B cell (primary cell): ENCODE measurements at places on chromosomes 16 and 17.
A peak's percentile ranks its signal among the peaks of the same experiment; 100 is the strongest.

DNA sequence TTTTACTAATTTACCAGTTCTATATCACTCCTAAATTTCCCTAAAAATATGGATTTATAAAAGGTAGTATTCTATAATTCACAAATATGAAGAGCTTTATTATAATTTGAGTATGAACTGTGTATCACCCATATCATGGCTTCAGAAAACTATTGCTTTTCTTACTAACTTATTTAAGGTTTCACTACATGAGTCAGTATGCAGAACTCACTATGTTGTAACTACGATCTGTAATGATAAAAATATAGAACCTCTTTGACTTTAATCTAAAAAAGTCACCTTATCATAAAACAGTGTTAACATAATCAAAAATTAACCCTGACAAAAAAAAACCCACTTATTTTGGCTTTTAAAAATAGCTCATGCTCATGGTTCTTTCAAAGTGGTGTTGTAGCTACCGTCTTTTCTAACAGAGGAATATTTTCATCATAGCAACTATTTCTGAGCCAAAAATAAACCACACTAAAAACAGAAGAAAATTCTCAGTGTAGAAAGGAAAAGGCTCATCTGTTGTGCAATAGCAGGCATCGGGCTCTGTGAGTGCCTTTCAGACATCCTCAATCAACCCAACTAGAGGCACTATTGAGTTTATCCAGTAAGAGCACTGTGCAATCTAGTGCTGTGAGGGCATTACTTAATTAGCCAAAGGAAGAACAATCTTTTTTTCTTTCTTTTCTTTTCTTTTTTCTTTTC is 42.1 kb downstream of the ITGAM start:
- H3K36me3 ChIP-seq, result no peaks in the 10 kb centered on the region
- H3K4me3 ChIP-seq, result no peak overlapping the region
- H3K4me1 ChIP-seq, result no peaks in the 10 kb centered on the region
- no peaks in the 10 kb centered on the region for H3K27me3 ChIP-seq
- no peak overlapping the region for H3K27ac ChIP-seq
- no peak for DNase-seq

DNA sequence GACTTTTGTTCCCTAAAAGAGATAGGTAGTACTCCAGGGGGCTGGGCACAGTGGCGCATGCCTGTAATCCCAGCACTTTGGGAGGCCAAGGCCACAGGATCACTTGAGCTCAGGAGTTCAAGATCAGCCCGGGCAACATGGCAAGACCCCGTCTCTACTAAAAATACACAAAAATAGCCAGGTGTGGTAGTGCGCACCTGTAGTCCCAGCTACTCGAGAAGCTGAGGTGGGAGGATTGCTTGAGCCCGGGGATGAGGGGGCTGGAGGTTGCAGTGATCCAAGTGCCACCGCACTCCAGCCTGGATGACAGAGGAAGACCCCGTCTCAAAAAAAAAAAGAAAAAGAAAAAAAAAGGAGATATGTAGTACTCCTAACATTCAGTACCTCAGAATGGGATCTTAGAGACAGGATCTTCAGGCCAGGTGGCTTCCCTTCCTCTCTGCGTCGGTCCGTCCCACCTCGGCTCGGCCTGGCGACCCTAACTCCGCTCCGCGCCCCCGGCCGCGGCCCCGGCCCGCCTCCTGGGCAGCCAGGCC is 89.6 kb downstream of the CDC27 start:
- DNase-seq, result no peak
- peaks cover 13% of the 10 kb centered on the region for H3K4me1 ChIP-seq
- no peaks in the 10 kb centered on the region for H3K36me3 ChIP-seq
- H3K27ac ChIP-seq, result peak overlapping the region; percentile 86

- no peaks in the 10 kb centered on the region for H3K4me1 ChIP-seq
- H3K36me3 ChIP-seq, result no peaks in the 10 kb centered on the region
- H3K27ac ChIP-seq, result no peak overlapping the region
- no peak for DNase-seq
- no peak overlapping the region for H3K4me3 ChIP-seq
Observed at GRCh38 chr16:54434859-54435258, 148.3 kb upstream of the IRX3 start.

GRCh38 chr17:28598799-28599310 is at the start of gene SPAG5:
Gene SPAG5, minus strand, starts transcription at chr17:28599025. Its CDS starts 79 bp downstream, at chr17:28598946.
- peak within 1 kb of the TSS; percentile 79 for H3K4me3 ChIP-seq
- DNase-seq, result peak; percentile 96
- H3K27me3 ChIP-seq, result no peaks in the 10 kb centered on the region
- H3K4me1 ChIP-seq, result peaks cover 19% of the 10 kb centered on the region
- H3K27ac ChIP-seq, result peak within 1 kb of the TSS; percentile 98

DNA sequence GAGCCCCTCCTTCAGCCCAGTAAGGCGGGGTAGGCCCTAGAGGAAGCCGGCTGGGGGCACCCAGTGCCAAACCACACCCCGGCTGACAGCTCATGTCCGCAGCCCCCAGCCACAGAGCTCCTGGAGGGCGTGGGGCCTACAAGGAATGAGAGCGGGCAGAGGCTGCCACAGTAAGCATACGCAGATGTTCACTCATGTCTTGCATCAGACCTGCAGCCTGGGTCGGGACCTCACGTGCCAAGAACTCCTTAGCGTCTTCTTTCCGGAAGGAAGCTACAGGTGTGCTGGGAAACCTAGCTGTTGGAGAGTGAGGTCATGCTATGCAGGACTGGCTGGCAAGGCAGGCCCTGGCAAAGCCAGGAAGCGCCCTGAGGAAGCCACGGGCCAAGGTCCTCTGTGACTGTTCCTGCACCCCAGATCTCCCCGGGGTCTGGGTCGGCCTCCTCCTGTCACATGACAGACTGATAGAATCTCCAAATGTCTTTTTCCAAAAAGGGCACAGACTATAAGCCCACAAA is 1.6 kb downstream of the ZNF598 start:
- no peak overlapping the region for H3K4me3 ChIP-seq
- H3K27me3 ChIP-seq, result no peaks in the 10 kb centered on the region
- DNase-seq, result no peak
- H3K27ac ChIP-seq, result no peak overlapping the region
- H3K36me3 ChIP-seq, result no peaks in the 10 kb centered on the region

GRCh38 chr17:75774471-75774990 is 9.5 kb upstream of the GALK1 start:
- DNase-seq, result no peak
- no peak overlapping the region for H3K27ac ChIP-seq
- peaks cover 4% of the 10 kb centered on the region for H3K36me3 ChIP-seq
- no peaks in the 10 kb centered on the region for H3K27me3 ChIP-seq

- H3K4me1 ChIP-seq, result no peaks in the 10 kb centered on the region
- no peaks in the 10 kb centered on the region for H3K36me3 ChIP-seq
- H3K27me3 ChIP-seq, result peaks cover 5% of the 10 kb centered on the region
- no peak overlapping the region for H3K27ac ChIP-seq
- no peak overlapping the region for H3K4me3 ChIP-seq
Observed at GRCh38 chr17:72617557-72617956, 474.9 kb downstream of the SLC39A11 start.

DNA sequence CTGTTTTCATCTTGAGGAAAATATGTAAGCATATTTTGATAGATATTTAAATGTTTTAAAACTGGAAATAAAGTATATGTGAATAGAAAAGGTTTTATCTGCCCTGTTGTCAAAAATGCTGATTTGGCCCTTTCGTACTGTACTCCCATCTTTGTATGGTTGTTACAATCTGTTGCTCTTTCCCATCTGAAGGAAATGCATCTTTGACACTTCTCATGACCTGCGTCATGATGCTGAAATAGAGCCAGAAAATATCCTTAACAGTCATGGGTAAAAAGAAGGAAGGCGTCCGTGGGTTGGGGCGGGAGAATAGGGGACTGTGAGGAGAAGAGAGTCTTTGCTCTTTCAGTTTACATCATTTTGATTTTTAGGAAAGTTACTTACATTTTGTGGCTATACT is 327.7 kb downstream of the BCAS3 start:
- DNase-seq, result no peak
- no peak overlapping the region for H3K4me3 ChIP-seq
- no peaks in the 10 kb centered on the region for H3K4me1 ChIP-seq

DNA sequence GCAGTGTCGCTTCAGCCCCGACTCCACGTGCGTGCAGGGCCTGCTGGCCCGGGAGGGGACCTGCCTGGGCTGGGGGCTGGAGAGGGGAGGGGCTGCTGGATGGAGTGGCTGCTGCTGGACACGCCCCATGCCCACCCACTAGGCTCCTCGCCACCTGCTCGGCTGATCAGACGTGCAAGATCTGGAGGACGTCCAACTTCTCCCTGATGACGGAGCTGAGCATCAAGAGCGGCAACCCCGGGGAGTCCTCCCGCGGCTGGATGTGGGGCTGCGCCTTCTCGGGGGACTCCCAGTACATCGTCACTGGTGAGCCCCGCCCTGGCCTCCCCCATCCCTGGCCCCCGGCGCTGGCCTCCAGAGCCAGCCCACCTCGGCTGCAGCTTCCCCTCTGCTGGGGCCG is 2.4 kb downstream of the BRICD5 start:
- H3K36me3 ChIP-seq, result no peaks in the 10 kb centered on the region
- no peaks in the 10 kb centered on the region for H3K27me3 ChIP-seq
- no peak overlapping the region for H3K4me3 ChIP-seq
- no peak overlapping the region for H3K27ac ChIP-seq
- peaks cover 27% of the 10 kb centered on the region for H3K4me1 ChIP-seq
- no peak for DNase-seq

DNA sequence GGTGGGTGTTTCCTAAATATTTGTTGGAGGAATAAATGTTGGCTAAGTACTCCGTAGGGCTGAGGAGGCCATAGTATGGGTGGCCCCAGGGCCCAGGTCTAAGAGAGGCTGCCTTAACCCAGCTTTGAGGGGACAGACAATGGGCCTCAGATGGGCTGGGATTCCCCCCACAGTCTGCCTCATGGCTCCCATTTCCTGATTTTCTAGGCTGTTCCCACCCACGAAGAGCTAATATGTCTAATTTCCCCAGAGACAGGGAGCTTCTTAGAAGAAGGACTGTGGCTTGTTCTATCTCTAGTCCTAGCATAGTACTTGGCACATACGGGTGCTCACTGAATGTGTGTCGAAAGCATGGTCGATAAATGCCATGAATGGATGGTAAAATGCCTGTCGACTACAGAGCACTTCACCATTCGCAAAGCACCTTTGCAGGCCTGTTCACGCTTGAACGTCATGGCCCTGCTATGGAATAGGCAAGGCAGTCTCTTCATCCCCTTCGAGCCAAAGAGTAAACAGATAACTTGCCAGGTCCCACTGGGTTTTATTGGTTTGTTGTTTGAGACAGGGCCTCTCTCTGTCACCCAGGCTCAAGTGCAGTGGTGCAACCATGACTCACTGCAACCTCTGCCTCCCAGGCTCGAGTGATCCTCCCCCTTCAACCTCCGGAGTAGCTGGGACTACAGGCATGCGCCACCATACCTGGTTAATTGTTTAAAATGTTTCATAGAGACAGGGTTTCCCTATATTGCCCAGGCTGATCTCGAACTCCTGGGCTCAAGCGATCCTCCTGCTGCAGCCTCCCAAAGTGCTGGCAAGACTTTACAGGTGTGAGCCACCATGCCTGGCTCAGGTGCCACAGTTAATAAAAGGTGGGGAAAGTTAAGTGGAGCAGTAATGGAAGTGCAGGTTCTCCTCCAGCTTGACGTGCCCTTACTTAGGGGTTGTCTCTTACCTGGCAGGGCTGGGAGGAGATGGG is 9.7 kb downstream of the CHAD start:
- no peak overlapping the region for H3K27ac ChIP-seq
- DNase-seq, result no peak
- no peak overlapping the region for H3K4me3 ChIP-seq
- no peaks in the 10 kb centered on the region for H3K27me3 ChIP-seq

DNA sequence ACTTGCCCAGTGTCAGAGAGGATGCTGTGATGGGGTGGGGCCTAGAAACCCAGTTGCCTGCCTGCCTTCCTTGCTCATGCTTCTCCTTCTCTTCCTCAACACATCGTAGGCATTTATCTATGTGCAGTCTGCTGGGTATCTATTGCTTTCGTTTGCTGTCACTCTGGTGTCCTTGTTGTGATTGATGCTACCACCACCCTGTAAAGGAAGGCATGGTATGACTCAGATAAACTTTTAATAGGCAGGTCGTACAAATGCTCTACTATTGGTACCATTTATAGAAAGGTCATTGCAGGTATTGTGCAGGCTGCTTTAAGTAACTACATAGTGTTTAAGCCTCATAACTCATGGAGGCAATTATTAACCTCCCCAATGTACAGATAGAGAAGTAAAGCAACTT is 368.9 kb downstream of the UTP18 start:
- no peaks in the 10 kb centered on the region for H3K36me3 ChIP-seq
- no peak overlapping the region for H3K27ac ChIP-seq
- no peak overlapping the region for H3K4me3 ChIP-seq
- no peaks in the 10 kb centered on the region for H3K4me1 ChIP-seq

DNA sequence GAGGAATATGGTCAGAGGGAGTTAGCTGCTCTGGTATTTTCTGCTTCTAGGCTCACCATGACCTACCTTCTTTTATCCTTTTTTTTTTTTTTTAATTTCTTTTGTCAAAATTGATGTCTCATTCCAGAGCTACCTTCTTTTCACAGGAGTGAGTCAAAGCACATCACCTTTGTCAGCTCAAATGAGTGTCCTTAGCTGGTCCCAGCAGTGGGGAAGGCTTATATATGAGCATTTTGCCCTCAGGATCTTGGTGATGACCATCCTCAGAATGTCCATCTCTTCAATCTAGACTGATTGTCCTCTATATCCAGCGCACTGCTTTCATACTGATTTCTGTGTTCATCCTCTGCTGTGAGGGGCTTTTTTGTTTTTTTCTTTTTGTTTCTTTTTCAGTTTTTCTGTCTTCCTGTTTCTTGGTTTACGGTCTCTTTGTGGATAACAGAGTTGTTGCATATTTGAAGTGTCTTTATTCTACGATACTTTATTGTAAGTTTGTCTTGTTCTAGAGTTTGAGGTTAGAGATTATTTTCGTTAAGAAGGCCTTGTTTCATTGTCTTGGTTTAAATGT is 24.9 kb downstream of the CBFB start:
- H3K36me3 ChIP-seq, result no peaks in the 10 kb centered on the region
- no peaks in the 10 kb centered on the region for H3K27me3 ChIP-seq
- peaks cover 9% of the 10 kb centered on the region for H3K4me1 ChIP-seq
- H3K27ac ChIP-seq, result no peak overlapping the region

GRCh38 chr17:38637951-38638350 is 32.2 kb upstream of the SRCIN1 start:
- DNase-seq, result no peak
- H3K27ac ChIP-seq, result no peak overlapping the region
- no peak overlapping the region for H3K4me3 ChIP-seq
- no peaks in the 10 kb centered on the region for H3K36me3 ChIP-seq
- no peaks in the 10 kb centered on the region for H3K4me1 ChIP-seq
- H3K27me3 ChIP-seq, result no peaks in the 10 kb centered on the region

- H3K36me3 ChIP-seq, result no peaks in the 10 kb centered on the region
- H3K4me3 ChIP-seq, result no peak overlapping the region
- H3K27ac ChIP-seq, result no peak overlapping the region
- DNase-seq, result no peak
Observed at GRCh38 chr17:34582185-34582900, 3.0 kb downstream of the TMEM132E start.

- H3K27me3 ChIP-seq, result no peaks in the 10 kb centered on the region
- peaks cover 18% of the 10 kb centered on the region for H3K4me1 ChIP-seq
- H3K4me3 ChIP-seq, result no peak overlapping the region
- peak overlapping the region; percentile 97 for H3K27ac ChIP-seq
Observed at GRCh38 chr16:4626396-4626795, 1.8 kb downstream of the MGRN1 start.
